Subcutaneous preadipocyte (primary cell): ENCODE measurements at places on chromosomes 6 and 20. TPM values are rescaled to one million over a fixed set of nuclear protein-coding genes. Genes with fewer than 3 reads are reported as not detected.

The BCLAF1 gene
- 97.7 and 122 TPM in 2 replicates for total RNA-seq

The FIG4 gene
- total RNA-seq: 18.4 and 18.6 TPM in 2 replicates

The ENPP5 gene
- total RNA-seq: 0.78 and 9.6 TPM in 2 replicates

The ESR1 gene
- total RNA-seq: 0.73 and 0.98 TPM in 2 replicates

The FAM162B gene
- 0.73 and 3.7 TPM in 2 replicates for total RNA-seq

The SALL4 gene
- total RNA-seq: 0.59 and 1.5 TPM in 2 replicates

The OSBPL2 gene
- total RNA-seq: 14.7 and 18.6 TPM in 2 replicates
